PC-3 (cell line): ENCODE measurements at places on chromosomes 11 and 22. TPM values are rescaled to one million over a fixed set of nuclear protein-coding genes. Genes with fewer than 3 reads are reported as not detected.

Gene H19
- not detected in 2 replicates for total RNA-seq

Gene INPPL1
- total RNA-seq = 100 and 121 TPM in 2 replicates

Gene TPBGL
- total RNA-seq = not detected in 2 replicates

Gene NNMT
- total RNA-seq = 20.8 and 23.3 TPM in 2 replicates

Gene GGT1
- total RNA-seq = 2.2 and 3.7 TPM in 2 replicates

Gene KCTD14
- total RNA-seq = 1.6 and 3.6 TPM in 2 replicates

Gene CCDC88B
- total RNA-seq = 19.6 and 21.0 TPM in 2 replicates

Gene USH1C
- not detected in 2 replicates for total RNA-seq

Gene C11orf42
- total RNA-seq = not detected in 2 replicates

Gene MRGPRX4
- total RNA-seq = not detected in 2 replicates

Gene NEFH
- total RNA-seq = 0.29 TPM in 1 of 2 replicates, not detected in the other

Gene SLC22A12
- total RNA-seq = not detected in 2 replicates

Gene MAPK1
- 25.1 and 32.8 TPM in 2 replicates for total RNA-seq

Gene F2
- not detected in 2 replicates for total RNA-seq

DNA sequence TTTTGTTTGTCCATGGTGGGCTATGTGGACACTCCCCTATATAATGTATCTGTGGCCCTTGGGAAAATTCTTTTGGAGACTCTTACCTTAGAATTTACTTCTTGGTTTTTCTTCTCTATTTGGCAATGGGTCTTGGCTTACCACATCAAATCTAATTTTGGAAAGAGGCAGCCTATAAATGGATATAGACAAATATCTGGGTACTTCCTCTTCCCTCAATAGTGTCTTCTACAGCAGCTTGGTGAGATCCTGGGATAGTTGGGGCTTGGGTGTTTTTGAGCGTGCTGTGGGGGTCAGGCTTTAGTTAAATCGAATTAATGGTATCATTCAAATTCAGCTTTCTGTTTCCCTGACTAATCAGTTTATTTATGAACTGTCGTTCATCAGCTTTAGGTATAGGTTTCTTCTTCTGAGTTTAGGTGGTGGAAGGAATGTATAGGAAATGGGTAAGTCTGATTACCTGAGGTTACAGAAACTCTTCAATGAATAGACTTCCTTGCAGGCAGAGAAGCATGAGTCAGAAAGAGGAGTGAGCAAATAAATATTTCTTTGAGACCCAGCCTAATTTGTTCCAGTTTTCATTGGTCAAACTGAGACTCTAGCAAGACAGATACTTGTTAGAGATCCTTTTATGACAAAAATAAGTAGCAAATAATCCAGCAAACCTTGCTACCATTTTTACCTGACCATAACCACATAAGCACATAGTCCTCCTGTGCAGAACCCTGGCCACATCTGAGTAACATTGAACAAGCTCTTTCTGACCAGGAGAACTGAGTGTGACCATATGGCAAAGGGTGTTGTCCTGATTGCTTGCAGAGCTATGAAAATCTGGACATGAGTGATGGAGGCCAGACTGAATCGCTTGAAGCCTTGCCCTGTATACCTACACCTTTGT is 68.6 kb upstream of the SORL1-AS1 start:
- peak; percentile 73 for DNase-seq

- DNase-seq = no peak
Measured at GRCh38 chr11:44858796-44859527, 91.7 kb downstream of the TP53I11 start.

DNA sequence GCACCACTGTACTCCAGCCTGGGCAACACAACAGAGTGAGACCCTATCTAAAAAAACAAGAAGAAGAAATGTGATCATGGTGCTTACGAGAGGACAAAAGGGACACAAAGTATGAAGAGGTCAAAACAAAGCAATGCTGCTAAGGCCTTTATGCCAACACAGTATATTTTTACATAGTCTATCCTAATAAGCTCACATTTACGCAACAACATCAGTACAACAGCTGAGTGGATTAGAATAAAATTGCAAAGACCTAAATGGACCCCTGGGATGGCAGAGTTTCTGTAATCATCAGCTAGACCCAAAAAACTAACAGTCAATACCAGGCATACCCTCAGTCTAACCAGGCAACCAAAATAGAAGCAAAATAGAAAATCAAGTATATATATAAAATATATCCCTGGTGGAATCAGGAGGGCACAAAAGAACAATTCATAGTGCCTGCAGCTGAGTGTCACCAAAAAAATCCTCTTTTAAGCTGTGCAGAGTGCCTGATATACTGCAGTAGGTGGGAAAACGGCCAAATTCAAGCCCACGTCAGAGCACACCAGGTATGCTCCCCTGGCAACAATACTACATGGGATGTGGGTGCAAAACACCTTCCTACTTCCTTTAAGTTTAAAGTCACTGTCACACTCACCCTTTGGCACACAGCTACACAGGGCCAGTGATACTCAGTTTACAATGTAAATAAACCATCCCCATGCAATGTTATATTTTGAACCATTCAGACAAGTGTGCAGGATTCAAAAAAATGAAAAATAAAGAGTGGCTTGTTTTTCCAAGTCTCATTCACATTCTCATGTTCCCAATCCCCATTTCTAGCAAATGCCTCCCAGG is 57.8 kb downstream of the RBFOX2 start:
- peak; percentile 32 for DNase-seq

- no peak for DNase-seq
Measured at GRCh38 chr11:116099541-116099940, 595.3 kb upstream of the CADM1 start.

- DNase-seq = peak; percentile 18
Measured at GRCh38 chr22:47102648-47103047, 340.2 kb downstream of the TBC1D22A start.

DNA sequence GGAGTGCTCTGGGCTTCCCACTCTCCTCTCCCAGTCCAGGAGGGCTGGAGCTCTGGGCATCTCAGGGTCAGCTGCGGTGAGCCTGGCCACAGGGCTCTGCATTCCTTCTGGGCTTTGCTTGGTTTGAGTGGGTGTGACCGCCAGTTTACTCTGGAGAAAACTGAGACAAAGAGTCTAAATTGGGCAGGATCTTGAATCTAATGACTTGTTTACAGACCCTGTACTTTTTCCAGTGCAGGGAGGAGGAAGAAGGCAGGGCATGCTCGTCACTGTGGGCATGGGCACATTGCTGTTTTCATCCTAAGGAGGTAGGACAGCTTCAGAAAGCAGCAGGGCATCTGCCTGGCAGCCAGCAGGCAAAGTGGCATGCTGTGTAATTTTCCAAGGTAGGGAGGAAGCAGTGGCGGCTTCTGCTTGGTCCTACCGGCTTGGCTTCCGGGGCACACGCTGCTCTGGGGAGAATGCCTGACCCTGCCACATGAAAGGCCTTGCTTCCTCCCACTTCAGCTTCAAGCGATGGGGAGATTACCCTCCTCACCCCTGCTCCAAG is 22.9 kb downstream of the FLI1 start:
- no peak for DNase-seq

DNA sequence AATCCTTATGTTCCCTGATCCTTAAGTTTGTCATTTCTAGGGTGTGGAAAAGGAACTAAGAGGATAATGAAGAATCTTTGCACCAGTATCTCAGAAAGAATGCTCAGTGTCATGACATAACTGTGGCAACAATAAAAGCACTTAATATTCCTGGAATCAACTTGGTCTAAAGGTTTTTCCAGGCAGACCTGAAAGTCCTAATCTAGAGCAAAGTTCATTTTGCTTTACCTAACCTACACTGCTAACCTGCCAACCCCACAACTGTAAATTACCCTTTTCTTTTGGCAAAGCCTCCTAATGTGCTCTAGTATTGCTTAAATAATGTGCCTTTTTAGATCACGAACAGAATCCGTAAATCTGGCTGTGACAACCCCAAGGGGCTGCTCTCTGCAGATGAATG is 82.5 kb downstream of the AMBRA1 start:
- DNase-seq = no peak

DNA sequence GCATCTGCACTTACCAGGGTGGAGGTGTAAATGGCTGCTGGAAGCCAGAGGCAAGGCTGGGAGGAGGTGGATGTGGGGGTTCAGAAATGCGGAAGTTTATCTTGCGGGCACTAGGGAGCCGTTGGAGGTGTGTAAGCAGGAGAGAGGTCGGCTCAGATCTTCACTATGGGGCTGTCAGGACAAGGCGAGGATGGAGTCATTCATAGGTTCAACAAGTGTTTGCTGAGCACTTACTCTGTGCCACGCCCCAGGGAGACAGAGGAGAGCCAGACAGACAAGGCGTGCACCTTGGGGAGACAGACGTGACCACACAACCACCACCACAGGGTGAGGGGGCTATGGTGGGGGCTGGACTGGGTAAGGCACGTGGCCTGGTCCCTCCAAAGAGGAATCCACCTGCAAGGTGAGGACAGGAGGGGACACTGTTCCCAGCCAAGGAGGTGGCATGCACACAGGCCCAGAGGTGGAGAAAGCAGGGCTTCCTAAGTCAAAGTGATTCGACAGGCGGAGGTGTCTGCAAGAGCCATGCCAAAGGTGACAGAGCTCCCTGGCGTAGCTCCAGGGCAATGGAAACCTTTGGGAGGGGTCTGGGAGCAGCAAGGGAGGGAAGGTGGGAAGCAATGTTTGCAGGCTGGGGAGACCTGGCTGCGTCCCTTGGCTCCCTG is 30.8 kb upstream of the TCF20 start:
- DNase-seq = no peak

DNA sequence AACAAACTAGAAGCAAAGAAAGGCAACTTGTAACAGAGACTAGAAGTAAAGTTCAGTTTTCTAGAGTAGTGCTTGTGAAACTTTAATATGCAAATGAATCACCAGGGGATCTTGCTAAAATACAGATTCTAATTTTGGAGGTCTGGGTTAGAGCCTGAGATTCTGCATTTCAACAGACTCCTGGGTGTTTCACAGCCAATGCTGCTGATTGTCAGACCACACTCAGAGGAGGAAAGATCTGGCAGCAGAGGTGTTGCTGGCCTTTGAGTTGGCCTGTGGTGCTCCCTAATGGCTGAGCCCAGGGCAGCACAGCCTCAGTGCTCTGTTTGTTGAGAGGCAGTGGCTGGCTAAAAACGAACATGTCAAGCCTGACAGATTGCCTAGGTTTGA is 5.4 kb downstream of the CRY2 start:
- DNase-seq = no peak

DNA sequence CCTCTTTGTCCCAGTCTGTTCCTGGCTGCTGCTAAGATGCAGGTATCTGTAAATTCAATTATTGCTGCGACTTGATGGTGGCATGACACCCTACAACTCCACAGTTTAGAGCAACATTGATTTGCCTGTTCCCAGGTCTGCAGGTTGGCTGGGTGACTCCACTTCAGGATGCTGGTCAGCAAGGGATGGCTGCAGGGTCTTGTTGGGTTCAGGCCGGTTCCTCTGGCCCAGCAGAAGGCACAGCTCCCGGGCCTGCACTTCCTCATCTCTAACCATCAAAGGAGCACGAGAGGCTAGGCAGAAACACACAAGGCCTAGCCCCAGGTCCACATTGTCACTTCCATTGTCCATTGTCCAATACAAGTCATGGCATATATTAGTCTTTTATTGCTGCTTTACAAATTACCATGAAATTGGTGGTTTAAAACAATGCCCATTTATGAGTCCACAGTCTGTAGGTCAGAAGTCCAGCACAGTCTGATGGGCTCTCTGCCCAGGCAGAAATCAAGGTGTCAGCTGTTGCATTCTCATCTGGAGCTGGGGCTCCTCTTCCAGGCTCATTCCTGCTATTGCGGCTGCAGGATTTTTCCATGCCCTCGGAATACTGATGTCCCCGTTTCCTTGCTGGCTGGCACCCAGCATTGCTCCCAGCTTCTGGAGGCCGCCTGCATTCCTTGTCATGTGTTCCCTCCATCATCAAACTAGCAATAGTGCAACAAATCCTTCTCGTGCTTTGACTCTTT is 96.6 kb upstream of the LMO1 start:
- DNase-seq = no peak

GRCh38 chr22:42922374-42923191 is 65.5 kb upstream of the ARFGAP3 start:
- DNase-seq = no peak

DNA sequence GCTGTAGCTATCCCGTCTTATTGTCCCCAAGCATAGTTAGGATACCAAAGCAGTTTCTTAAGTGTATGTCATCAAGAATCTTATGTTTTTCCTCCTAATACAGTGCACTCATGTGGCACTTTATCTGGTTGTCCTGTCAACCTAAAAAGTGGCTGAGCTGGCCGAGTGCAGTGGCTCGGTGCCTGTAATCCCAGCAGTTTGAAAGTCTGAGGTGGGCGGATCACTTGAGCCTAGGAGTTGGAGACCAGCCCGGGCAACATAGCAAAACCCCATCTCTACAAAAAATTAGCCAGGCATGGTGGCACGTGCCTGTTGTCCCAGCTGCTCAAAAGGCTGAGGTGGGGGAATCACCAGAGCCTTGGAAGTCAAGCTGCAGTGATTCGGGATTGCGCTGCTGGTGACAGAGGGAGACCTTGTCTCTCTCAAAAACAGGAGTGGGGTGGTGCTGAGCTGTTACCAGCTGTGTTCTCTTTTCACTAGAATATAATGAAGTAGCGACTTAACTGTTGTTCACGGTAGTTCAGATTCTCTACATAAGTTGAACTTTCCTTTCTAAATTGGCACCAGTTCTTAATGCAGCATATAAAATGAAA is 48.1 kb downstream of the EP300 start:
- DNase-seq = no peak

GRCh38 chr11:43934601-43935423 is 7.6 kb upstream of the C11orf96 start:
- DNase-seq = no peak

DNA sequence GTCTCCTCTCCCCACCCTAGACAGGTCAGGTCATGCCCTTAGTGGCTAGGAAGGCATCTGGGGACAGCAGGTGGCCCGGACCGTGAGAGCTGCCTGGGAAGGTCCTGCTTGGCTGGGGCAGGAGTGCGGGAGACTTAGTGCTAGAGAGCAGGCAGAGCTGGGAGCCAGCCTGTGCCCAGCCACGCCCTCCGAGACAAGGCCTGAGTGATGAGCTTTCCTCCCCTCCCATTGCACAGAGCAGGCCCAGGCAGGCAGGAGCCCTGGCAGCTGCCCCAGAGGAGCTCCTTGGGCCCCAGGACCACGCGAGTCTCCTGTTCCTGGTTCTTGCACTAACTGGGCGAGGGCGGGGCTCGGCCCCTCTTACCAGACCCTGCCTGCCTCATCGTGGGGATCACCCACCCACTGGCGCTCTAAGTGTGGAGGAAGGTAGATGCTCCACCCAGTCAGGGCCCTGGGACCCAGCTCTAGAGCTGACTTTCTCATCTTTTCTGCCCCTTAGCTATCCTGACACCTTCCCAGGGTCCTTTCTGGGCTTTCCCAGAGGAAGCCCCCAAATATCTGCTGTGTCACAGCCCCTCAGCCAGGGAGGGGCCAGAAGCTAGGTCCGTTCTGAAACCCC is 44.9 kb downstream of the MACROD1 start:
- DNase-seq = no peak

DNA sequence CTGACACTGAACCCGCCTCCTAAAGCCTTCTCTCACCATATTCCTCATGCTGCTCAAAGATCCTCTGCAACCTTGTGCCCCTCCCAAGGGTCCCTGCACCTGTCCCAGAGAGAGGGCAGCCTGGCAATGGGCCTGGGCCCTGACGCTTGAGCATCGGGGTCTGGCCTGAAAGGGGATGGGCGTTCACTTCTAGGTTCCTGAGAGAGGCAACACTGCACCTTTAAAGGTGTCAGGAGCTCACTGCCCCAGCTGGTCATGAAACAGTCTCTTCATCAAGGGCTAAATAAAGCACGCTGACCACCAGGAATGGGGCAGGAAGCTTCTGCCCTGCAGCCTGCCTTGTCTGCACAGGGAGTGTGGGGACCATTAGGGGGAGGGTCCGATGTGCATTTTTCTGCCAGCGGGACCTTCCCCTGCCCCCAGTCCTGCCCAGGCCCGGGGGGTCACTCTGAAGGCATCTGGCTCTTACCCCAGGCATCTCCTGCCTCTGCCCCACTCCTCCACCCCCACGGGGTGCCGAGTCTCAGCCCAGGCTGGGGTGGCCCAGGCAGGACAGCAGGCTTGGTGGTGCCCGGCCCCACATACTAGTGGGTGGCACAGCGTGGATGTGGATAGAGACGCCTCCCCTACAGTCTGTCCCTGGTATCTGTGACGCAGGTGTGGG is 3.5 kb downstream of the C11orf21 start:
- DNase-seq = no peak
